ENCODE measurements at places on chromosomes 2 and 18.

- DNase-seq, result no peak
These were observed 12.3 kb downstream of the LIMS2 start for GRCh38 chr2:127662937-127663565.

GRCh38 chr2:124920448-124920847, 895.4 kb downstream of the CNTNAP5 start:
- no peak for DNase-seq

DNA sequence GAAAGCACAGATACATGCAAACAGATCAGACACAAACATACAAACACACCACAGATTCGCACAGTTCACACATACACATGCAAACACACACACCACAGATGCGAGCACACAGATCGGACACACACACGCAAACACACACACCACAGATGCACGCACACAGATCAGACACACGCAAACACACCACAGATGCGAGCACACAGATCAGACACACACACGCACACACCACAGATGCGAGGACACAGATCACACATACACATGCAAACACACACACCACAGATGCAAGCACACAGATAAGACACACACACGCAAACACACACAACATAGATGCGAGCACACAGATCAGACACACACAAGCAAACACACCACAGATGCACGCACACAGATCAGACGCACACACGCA, 149.0 kb downstream of the PXDN start:
- no peak for DNase-seq

DNA sequence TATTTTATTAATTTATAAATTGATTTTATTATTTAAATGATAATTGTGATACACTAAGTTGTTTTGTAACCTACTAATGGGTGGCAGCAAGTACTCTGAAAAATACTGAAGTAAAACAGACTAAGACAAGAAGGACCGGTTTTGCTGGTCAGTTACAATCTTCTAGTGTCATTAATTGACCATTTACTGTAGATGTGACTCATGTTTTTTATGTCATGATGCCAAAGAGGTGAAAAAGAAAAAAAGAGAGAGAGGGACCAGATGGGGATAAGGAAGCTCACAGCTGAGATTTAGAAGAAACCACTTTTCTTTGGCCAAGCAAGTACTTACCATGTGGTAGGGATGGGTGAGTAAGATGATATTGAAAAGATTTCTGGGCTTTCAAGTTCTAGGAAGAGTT, 955.8 kb upstream of the LRRTM1 start:
- no peak for DNase-seq

- DNase-seq, result no peak
These were observed 75.6 kb upstream of the ETAA1 start for GRCh38 chr2:67321588-67321903.

GRCh38 chr2:78355967-78356366, 669.5 kb upstream of the REG3G start:
- no peak for DNase-seq

DNA sequence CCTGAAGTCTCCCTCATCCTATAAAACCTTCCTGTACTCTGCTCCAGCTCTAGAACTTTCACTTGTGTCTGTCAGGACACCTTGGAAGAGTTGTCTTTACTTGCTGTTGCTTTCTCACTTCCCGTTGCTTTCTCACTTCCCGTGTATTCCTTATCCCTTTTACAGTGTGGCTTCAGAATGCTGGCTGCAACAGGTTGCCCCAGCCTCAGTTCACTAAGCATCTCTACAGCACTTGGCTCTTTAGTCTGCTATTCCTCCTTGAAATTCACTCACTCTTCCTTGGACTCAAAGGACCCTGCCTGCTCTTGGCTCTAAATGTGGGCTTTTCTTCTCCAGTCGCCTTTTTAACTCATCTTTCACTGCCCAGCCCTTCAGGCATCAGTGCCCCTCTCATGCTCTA, 162.5 kb upstream of the ALPP start:
- no peak for DNase-seq

- no peak for DNase-seq
These were observed 25.2 kb downstream of the PSD4 start for GRCh38 chr2:113198790-113199612.

DNA sequence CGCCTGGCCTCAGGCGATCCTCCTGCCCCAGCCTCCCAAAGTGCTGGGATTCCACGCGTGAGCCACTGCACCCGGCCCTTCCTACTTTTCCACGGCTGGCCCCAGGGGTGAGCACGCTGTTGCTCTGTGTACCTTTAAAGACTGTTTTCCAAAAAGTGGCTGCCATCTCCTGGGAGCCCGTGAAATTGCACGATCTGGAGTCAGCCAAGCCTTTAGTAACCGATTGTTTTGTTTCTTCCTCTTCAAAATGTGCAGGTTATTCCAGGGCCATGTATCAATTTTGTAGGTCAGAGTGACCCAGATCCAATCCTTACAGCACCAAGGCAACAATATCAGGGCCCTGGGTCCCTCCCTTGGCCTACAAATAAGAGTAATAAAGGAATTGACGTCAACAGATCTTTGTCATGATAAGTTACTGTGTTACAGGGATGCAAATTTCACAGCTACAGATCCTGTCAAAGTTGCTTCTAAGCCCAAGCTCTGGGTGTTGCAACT, 135.6 kb upstream of the ZNF236 start:
- DNase-seq, result no peak

DNA sequence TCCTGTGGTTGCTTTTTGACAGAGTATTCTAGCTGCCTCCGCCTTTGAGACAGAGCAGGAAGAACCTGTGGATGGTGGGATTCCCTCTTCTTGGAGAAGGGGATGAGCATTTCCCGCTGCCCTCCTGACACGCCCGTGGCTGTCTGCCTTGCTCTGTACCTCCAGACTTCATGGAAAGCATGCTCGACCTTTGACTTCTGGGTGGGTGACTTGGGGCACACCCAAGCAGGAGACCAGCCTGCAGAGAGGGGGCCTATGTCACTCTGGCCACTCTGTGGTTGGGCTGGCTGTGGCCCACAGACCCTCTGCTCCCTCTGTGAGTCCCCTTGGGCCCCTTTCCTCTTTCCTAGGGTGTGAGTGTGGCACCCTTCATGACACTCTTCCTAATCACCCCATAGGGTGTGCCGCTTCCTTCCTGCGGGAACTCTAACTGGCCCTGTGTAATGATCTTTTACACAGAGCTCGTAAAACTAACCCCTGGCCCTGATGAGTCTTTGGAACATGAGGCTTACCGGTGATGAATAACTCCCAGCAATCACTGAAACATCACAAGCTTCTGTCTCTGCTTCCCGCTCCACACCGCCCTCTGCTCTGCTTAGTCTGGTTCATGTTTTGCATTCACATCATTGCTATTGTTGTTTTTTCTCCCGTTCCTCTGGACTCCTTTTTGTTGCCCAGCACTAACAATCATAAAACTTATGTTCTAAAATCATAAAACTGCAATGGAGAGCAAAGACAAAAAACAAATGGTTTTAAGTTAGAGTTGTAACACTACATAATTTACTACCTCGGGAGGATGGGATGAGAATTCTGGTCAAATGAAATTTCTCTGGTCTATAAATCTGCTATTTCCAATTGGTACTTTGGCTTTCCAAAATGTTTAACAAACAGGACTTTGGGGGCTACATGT, 101.1 kb downstream of the SH3YL1 start:
- no peak for DNase-seq
